ENCODE measurements at places on chromosomes 7 and 10. TPM values are rescaled to one million over a fixed set of nuclear protein-coding genes. Genes with fewer than 3 reads are reported as not detected.

GRCh38 chr7:73556208-73557107 is 1.0 kb downstream of the BCL7B start:
- DNase-seq: peak; percentile 8

DNA sequence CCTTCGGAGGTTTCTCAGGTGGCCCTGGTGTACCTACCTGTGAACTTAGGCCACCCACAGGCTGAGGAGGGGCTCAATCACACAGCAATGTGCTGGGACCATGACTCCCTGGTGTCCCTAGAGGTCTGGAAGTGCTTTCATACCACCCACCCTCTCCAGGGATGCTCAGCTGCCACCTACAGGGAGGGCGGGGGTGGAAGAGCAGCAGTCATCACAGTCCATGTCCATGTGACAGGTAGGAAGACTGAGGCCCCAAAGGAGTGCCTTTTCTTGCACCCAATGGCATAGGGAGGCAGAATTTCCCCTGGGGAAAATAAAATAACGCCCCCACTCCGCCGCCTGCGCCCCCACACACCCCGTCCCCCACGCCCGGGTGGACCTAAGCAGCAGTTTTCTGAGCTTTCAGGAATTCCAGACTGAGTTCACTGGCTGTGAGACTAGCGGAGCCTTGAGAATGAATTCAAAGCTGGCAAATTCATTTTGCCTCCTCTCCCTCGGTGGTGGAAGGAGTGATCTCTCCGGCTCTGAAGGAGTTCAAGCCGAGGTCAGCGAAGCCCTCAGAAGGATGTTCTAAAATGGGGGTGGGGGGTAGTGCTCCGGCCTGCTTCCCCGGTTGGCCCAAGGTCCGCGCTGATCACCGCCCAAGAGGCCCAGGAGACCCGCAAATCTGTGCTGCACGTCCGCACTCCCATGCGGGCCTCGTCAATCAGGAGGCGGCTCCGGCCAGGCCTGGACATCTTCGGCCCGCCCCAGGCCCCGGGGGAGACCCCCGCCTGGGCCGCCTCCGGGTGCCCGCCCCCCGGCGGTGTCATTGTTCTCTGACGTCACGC is 2.1 kb upstream of the ZMIZ1 start:
- no peak for DNase-seq

GRCh38 chr7:77542409-77542808 is 5.3 kb downstream of the PTPN12 start:
- no peak for DNase-seq

DNA sequence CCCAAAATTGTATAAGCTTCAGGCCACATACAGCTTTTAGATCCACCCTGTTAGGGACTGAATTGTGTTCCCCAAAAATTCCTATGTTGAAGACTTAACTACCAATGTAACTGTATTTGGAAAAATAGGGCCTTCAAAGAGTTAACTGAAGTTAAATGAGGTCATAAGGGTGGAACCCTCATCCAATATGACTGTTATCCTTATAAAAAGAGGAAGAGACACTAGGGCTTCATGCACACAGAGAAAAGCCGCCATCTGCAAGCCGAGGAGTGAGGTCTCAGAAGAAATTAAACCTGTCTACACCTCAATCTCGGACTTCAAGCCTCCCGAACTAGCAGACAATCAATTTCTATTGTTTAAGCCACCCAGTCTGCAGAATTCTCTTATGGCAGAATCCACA is 317.9 kb upstream of the NFE2L3 start:
- no peak for DNase-seq

- DNase-seq: no peak
Observed at GRCh38 chr7:20945451-20945850, 158.8 kb upstream of the SP8 start.

DNA sequence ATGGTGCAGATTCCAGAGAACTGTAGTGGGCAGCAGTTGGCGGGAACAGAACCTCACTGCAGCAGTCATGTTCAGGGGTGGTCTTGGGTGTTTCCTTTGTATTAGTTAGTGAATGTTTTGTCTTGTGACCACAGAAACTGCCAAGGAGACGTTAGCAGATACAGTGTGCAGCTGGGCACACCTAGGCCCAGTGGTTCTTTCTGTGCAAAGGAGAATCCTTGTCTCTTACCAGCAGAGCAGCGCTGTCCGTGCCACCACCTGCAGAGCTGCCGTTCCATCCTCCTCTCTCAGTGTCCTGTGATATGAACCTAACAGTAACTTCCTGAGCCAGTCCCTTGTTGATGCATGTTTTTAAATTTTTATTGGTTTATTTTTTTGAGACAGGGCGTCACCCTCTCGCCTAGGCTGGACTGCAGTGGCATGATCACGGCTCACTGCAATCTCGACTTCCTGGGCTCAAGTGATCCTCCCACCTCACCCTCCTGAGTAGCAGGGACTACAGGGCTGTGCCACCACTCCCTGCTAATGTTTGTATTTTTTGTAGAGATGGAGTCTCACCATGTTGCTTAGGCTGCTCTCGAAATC is 60.6 kb downstream of the WDR37 start:
- DNase-seq: no peak

DNA sequence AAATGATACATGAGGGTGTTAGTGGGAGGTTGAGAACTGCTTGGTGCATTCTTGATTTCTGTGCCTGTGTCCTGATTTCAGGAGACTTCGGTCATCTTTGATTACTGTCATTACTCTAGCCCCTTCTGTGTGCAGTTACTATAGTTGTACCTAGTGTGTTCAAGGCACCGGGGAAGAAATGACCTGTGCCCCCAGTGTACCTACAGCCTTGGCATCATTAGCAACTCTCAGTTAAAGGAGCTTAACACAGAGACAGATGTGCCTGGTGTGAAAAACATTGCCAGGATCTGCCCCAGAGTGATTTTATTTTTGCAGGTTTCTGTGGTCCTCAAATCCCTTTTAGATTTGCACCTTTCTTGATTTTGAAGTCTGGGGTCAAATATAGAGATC is 62.2 kb downstream of the ARID5B start:
- DNase-seq: no peak

GRCh38 chr10:3579845-3580244 is 205.2 kb downstream of the KLF6 start:
- DNase-seq: no peak

CISD1 gene
- 39.6 TPM for total RNA-seq

DNA sequence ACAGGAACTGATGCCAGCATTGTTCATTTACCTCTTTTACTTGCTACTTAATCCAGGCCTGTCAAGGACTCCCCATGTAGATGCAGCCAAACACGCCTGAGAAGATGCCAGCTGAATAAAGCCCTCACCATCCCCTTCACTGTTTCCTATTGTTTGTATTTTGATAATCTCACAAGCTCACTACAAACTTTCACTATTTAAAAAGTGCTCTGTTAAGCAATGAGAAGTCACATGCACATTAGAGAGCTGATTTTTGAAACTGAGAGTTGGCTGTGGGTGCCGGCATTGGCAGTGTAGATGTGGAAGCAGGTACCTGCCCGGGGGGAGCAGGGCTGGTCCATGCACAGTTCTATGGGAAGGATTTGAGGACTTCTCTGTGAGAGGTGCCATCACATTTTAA is 169.8 kb upstream of the GRB10 start:
- peak; percentile 9 for DNase-seq

ALOX5 gene
- not detected for total RNA-seq

Data from G401 (cell line).